ENCODE measurements at places on chromosomes 6 and 20.

- DNase-seq: no peak
Observed at GRCh38 chr20:58515233-58516212, at the start of gene APCDD1L. APCDD1L (minus strand) TSS chr20:58515399; CDS start chr20:58514707, 692 bp downstream.

DNA sequence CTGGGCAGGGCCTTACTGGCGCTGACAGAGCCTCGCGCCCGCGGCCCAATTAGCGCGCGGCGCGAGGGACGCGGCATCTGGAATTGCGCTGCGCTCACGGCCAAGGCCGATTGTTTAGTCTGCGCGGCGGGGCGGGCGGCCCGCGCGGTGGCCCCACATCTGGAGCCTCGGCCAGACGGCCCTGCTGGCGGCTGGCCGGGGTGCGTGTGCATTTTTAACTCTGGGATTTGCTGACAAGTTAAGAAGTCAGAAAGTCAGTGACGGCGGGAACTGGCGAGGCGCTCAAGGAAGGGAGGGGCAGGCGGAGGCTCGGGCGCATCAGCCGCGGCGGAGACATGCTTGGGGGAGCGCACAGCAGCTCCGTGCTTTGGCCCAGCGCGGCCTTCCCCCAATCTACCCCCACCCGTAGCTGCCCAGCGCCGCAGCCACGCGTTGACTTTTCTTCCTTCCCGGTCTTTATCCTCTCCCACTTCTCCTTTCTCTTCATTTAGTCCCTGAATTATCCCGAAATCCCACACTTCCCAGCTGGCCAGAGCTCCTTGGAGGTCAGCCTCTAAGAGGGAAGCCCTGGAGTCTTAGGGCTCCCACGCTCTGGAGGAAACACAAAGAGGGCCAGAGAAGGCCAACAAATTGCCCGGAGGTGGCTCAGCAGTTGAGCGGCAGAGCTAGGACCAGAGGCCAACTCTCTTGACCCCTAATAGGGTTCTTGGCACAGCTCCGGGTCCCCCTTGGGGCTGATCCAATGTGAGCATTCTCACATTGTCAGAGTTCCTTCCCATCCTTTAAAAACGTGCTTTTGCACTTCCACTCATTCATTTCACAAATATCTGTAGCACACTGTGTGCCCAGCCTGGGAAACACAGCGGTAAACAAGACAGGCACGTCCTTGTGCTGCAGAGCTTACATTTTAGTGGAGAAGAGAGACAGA is 40.8 kb upstream of the FOXP4 start:
- peak; percentile 71 for DNase-seq

- no peak for DNase-seq
Observed at GRCh38 chr20:24684421-24684871, 215.0 kb downstream of the SYNDIG1 start.

DNA sequence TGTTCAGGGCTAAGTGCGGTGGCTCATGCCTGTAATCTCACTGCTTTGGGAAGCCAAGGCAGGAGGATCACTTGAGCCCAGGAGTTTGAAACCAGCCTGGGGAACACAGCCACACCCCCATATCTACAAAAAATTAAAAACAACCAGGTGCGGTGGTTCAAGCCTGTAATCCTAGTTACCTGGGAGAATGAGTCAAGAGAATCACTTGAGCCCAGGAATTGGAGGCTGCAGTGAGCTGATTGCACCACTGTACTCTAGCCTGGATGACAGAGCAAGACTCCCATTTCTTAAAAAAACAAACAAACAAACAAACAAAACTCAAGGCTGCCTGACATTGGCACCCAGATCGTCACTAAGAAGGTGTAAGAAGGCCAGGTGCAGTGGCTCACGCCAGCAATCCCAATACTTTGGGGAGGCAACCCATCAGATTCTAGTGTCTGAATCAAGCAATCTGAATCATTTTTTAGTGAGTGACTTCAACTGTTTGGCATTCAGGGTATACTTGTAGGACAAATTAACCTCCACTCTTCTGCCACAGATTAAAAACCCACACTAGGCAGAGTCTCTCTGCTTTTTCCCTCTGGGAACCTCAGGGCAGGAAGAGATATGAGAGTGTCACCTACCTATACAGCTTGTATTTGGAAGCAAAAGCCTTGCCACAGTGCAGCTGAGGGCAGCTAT is 6.1 kb downstream of the PLAGL2 start:
- DNase-seq: no peak

DNA sequence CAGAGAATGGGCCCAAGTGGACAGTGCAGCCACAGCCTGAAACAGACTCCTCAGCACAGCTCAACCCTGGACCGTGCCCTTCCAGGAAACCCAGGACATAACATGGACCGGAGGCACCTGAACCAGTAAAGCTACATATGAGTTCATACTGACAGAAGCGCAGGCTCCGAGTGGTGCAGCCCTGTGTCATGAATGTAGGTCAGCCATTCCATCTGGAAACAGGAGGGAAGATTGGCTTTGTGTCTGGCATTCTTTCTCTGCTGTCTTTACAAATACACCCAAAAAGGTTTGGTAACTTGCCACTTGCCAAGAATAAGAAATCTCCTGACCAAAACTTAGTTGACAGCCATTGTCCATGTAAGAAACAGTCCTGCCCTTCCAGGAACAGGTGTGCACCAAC is 366.6 kb downstream of the RNGTT start:
- no peak for DNase-seq

- DNase-seq: no peak
Observed at GRCh38 chr6:154932515-154933027, 62.5 kb upstream of the TIAM2 start.

DNA sequence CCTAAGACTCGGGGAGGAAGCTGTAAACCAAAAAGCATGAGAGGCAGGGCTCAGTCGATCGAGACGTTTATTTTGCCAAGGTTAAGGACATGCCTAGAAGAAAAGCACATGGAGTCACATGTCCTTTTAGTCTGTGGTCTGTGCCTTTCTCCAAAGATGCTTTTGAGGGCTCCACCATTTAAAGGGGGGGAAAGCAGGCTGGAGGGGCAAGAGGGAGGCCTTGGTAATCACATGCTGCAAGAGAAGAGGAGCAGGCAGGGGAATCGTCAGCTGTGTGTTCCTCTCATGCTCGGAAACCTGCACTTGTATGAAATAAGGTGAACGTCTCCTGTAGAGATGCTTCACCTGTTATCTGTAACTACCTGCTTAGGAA is 9.1 kb upstream of the YTHDF1 start:
- no peak for DNase-seq

DNA sequence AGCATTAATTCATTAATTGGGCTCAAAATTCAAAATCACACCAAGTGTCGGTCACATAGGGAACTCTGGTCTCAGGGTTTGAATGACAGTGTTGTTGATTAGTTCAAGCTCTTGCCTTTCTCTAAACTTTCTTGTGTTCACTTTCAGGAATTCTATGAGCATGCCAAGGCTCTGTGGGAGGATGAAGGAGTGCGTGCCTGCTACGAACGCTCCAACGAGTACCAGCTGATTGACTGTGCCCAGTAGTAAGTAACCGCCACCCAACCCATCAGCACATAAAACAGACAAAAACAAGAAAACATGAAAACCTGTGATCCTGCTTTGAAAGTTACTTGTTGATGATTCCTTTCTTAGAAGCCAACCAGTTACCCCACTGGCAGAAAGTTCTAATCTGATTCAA is 52.7 kb downstream of the GNAS start:
- no peak for DNase-seq

DNA sequence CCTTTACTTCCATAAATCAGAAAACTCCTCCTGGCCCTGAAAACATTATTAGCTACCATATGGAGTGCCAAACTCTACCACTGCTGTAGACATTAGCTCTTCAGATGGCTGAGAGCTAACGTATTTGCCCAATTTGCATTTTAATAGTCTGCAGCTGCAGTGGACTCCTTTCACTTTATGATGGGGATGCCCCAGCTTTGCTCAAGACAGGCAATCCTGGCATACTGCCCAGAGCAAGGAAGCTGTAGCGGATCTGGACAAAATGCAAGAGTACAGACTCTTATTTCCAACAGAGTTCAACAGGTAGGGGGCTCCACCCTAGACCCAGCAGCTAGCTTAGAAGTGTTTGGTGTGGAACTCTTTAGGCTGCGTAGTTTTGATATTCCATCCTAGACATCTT is 246.7 kb downstream of the FOXC1 start:
- peak; percentile 12 for DNase-seq

GRCh38 chr6:85678026-85678601 is 35.4 kb upstream of the SYNCRIP start:
- DNase-seq: no peak

Data from GM19239 (cell line).